ENCODE measurements at places on chromosomes 1 and 21.
A peak's percentile ranks its signal among the peaks of the same experiment; 100 is the strongest.

DNA sequence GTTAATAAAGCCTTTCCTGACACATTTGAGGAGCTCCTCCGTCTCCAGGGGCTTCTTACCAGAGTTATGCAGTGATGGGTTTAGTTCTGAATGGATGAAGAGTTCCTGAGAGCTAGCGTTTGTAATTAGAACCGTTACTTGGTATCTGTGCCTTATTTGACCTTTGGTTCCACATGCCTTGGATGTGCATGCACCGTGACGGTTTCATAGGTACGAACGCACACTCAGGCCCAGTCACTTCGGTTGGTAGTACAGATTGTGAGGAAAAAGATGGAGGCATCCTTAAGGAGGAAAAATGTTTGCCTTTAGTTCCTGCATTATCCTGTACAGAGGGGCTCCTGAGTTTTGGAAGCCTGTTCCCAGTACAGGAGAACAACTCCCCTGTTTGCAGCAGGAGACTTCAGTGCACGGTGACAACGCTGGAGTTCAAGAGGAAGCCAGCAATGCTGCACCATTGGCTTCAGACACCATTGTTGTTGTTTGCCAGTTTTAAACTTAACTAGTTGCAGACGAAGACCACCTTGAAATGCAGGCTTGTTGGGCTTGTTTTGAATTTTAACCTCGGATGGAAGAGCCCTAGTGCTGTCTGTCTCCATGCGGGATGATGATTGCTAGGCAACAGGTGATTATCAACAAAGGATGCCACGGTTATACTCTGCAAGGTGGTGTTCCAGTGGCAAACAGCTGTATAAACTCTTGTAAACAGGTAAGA, 8.2 kb downstream of the RBM15 start:
- DNase-seq = no peak

DNA sequence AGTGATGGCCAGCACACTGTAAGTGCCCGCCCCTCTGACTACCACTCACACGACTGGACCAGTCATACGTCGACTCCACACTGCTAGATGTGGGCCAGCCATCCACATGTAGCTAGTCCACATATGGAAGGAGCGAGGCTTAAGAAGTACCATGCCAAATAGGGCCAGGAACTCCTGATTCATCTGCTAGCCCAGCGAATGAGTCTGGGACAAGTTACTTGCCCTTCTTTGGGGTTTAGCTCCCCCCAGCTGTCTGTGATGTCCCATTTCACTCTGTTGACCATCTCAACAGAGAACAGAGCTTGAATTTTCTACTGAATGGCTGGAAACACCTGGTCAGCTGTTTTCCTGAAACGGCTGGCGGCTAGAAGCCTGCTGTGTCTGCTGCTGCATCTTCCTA, 5.8 kb downstream of the CSRP1 start:
- DNase-seq = no peak

DNA sequence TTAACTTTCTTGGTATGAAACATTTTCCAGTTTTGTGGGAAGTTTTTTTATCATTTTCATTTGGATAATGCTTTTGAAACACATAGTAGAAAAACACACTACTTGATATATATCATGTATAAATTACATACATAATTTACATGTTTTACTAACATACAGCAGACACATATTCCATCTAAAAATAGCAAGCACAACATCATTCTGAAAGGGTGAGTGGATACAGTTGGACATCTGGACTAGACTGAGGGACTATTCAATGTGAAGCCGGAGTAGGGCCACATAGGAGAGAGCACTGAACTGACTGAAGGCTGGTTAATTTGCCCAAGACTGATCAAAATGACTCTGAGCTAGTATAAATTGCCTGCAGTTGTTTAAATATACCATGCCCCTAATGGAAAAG, 11.7 kb downstream of the CDKN2C start:
- no peak for DNase-seq

- DNase-seq = peak; percentile 6
These were observed 160.1 kb upstream of the COL6A1 start for GRCh38 chr21:45821315-45821962.

- DNase-seq = no peak
These were observed 62.9 kb upstream of the SYT6 start for GRCh38 chr1:114216431-114217173.

Data from activated T-helper 2 cell treated with anti-CD3 and anti-CD28 coated beads, Interferon-gamma antibody, Interleukin-2, Interleukin-4, amounts not matched to agents 10 μg/mL and 5 μg/mL and 100 μg/mL, durations not matched to agents 14 hours and 24 hours and 36 hours (primary cell).